ENCODE measurements at places on chromosomes 16 and 17.

DNA sequence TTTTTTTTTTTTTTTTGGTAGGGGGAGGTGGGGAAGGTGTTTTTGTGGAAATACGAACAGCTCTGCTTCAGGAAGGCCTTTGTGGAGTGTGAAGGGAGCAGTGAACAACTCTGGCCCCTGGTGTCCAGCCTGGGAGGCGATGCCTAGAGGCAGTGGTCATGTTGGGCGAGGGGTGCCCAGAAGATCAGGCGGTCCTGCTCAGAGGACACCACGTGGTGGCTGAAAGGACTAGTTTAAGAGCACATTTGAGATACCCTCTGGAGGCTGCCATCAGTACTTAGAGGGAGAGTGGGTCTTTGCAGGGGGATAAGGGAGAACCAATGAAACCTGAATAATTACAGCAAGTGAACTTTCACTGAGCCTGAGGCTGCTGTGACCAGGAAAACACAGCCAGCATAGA, 40.1 kb upstream of the RHOT1 start:
- DNase-seq: no peak

GRCh38 chr17:2899906-2900305, 103.7 kb downstream of the RAP1GAP2 start:
- no peak for DNase-seq

DNA sequence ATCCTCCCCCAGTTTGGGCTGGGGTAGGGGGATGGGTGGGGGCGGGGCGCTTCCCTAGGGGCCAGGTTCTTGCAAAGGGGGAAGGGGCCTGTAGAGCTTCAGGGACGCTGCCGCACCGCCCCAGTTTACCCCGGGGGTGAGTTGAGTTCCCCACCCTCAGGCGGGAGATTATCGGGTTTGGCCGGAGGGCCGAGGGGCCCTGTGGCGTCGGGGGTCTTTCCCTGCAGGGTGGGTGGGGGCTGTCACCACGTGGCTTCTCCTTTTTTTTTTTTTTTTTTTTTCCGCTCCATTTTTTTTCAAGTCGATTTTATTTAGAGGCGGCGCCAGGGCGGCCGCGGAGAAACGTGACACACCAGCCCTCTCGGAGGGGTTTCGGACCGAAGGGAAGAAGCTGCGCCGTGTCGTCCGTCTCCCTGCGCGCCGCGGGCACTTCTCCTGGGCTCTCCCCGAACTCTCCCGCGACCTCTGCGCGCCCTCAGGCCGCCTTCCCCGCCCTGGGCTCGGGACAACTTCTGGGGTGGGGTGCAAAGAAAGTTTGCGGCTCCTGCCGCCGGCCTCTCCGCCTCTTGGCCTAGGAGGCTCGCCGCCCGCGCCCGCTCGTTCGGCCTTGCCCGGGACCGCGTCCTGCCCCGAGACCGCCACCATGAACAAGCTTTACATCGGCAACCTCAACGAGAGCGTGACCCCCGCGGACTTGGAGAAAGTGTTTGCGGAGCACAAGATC, at the start of gene IGF2BP1:
Gene IGF2BP1 (plus strand): TSS at position 283 of the 724 bp plus-strand sequence. CDS start 361 bp downstream, at position 644.
- DNase-seq: no peak

GRCh38 chr17:16243801-16244567, 27.0 kb downstream of the PIGL start:
- no peak for DNase-seq

- DNase-seq: no peak
Measured at GRCh38 chr17:75502072-75502720, 13.1 kb downstream of the CASKIN2 start.

- no peak for DNase-seq
Measured at GRCh38 chr17:61560071-61560470, 30.9 kb downstream of the NACA2 start.

GRCh38 chr17:7631398-7632380, 1.8 kb downstream of the SHBG start:
- no peak for DNase-seq

DNA sequence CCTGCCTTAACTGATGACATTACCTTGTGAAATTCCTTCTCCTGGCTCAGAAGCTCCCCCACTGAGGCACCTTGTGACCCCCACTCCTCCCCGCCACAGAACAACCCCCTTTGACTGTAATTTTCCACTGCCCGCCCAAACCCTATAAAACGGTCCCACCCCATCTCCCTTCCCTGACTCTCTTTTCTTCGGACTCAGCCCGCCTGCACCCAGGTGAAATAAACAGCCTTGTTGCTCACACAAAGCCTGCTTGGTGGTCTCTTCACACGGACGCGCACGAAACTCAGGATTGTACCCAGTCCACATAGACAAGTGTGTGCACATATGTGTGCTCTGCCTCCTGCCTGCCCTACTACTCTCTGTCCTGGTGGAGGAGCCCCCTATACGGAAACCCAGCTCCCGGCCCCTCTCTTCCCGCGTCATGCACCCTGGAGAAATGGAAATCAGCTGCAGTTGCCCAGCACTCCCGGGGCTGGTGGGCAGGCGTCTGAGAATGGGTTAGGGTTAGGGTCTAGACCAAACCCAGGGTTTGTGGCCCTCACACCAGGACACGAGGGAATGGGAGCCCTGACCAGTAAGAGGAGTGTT, 2.4 kb upstream of the RHBDF1 start:
- no peak for DNase-seq

Data from anterior cingulate cortex (tissue), 58 donors.